Right ventricle myocardium superior (tissue), 1 donor: ENCODE measurements at places on chromosomes 3 and 15. TPM values are rescaled to one million over a fixed set of nuclear protein-coding genes. Genes with fewer than 3 reads are reported as not detected.

Gene ROBO2
- 0.11 TPM for total RNA-seq

Gene SI
- not detected for total RNA-seq

Gene MITF
- 65.5 TPM for total RNA-seq

Gene NOX5
- total RNA-seq: not detected
